ENCODE measurements at places on chromosomes 4 and X. TPM values are rescaled to one million over a fixed set of nuclear protein-coding genes. Genes with fewer than 3 reads are reported as not detected.

ARR3 gene
- not detected for total RNA-seq

GRCh38 chr4:29046781-29047180 lies 1673.4 kb upstream of the PCDH7 start:
- H3K4me1 ChIP-seq: no peaks in the 10 kb centered on the region
- H3K4me3 ChIP-seq: no peak overlapping the region
- no peak for DNase-seq

GRCh38 chr4:57763070-57763469 lies 652.9 kb upstream of the IGFBP7 start:
- H3K27ac ChIP-seq: no peak overlapping the region
- H3K27me3 ChIP-seq: no peaks in the 10 kb centered on the region
- H3K4me1 ChIP-seq: no peaks in the 10 kb centered on the region
- DNase-seq: no peak
- no peaks in the 10 kb centered on the region for H3K36me3 ChIP-seq

DNA sequence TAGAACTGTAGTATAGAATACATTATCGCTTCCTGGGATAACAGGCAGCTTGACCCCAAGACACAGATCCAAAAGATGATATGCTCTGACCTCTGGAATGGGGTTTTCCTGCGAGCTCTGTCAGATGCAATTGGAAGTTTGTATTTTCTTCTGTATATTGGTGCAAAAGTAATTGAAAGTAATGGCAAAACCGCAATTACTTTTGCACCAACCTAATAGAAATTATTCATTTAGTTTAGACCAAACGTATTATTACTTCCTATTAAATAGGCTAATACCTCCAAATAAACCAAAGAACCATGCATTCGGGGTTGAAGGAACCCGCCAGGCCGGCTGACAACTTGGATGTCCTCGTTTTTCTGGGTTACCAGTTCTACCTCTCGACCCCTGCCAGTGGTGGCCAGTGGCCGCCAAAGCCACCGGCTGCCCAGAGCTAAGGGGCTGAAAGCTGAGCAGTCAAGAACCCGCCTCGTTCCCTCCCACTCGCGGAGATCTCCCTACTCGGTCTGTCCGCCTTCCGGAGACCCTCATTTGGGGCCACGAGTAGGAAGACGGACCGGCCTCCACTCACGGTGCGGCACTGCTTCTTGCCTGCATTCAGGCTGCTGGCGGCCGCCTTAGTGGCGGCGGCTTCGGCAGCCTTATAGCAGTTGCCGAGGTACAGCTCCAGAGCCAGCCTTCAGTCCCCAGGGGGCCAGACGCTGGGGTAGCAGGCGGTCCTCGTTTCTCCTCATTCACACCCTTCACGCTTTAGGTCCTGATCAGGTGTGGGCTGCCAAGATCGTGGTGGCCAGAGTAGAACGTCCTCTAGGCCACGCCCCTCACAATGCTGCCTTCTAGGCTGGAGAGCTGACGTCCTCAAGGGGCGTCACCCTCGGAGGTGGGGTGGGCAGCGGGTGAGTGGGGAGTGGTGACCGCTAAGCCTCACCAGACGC lies 121.9 kb downstream of the RBMX2 start:
- H3K27ac ChIP-seq: no peak overlapping the region
- peak; percentile 6 for DNase-seq
- H3K4me3 ChIP-seq: no peak overlapping the region
- no peaks in the 10 kb centered on the region for H3K4me1 ChIP-seq

GRCh38 chr4:185859111-185859510 lies 47.1 kb upstream of the SORBS2 start:
- no peaks in the 10 kb centered on the region for H3K36me3 ChIP-seq
- no peaks in the 10 kb centered on the region for H3K27me3 ChIP-seq

DNA sequence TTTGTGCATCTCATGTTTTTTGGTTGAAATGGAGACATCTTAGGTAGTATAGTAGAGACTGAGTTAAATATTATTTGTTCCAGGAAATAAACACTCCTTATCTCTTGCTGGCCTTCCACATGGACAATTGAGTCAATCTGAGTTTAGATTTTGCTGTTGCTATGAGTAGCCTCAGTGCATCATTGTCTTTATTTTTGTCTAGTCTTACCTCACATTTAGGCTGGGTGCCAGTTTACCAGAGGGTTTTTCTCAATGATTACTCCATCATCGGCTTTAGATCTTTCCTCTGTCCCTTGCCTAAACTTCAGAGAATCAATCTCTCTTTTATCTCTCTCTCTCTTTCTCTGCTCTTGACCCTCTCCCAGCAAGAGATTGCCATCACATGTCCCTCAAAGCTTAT lies 73.6 kb downstream of the GABRB1 start:
- H3K4me3 ChIP-seq: no peak overlapping the region
- H3K36me3 ChIP-seq: no peaks in the 10 kb centered on the region
- no peaks in the 10 kb centered on the region for H3K4me1 ChIP-seq

- no peaks in the 10 kb centered on the region for H3K4me1 ChIP-seq
- no peaks in the 10 kb centered on the region for H3K27me3 ChIP-seq
- DNase-seq: no peak
- H3K4me3 ChIP-seq: no peak overlapping the region
- no peaks in the 10 kb centered on the region for H3K36me3 ChIP-seq
- no peak overlapping the region for H3K27ac ChIP-seq
These were observed 7.8 kb upstream of the XK start for GRCh38 chrX:37677765-37678164.

DNA sequence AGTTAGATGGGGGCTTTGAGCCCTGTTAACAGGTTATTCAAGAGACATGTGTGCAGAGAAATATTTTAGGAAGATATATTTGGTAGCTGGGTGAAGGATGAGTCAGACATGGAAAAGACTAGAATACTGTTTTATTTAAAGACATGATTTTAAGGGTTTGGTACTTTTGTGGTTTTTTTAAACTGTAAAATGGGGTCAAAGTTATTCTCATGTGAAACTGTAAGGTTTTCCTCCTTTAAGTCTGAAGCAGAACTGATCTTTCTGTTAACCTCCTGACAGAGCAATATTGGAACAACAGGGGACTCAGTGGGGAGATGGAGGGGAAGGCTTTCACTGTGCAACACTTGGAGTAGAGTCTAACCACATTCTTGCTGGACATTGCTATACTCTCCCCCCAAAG lies 112.4 kb upstream of the LSM6 start:
- H3K27me3 ChIP-seq: no peaks in the 10 kb centered on the region
- H3K27ac ChIP-seq: no peak overlapping the region
- no peaks in the 10 kb centered on the region for H3K4me1 ChIP-seq
- DNase-seq: no peak
- no peaks in the 10 kb centered on the region for H3K36me3 ChIP-seq

DNA sequence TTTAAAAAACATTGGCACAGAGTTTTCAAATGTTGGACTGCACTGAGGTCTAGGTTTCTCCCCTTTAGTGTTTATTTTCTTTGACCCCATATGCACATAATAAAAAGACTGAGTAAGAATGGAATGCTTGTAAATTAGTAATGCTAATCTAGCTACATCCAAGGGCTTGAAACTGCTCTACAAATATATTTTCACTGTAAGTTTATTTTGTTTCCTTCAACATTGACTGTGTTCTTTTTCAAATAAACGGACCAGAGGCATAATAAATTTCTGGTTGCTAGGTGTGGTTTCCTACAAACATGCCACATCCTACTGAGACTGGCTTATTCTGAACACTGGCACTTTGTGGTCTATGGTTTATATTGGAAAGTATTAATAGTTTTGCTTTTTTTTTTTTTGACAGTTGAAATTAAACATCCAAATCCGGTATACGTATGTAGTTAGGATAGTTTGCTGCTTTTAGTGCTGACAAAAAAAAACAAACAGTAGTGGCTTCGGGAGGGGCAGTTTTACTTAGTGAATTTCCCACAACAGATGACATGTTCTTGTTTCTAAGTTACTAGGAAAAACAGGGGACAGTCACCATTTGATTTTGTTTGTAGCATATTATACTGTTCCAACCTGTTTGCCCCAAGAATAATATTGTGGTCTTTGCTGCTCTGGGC lies 13.2 kb downstream of the CA5B start:
- no peaks in the 10 kb centered on the region for H3K36me3 ChIP-seq
- H3K27me3 ChIP-seq: no peaks in the 10 kb centered on the region
- DNase-seq: no peak
- peaks cover 8% of the 10 kb centered on the region for H3K4me1 ChIP-seq
- H3K4me3 ChIP-seq: no peak overlapping the region

GRCh38 chr4:48190839-48191238 lies 56.8 kb upstream of the TXK start:
- no peak for DNase-seq
- H3K27me3 ChIP-seq: no peaks in the 10 kb centered on the region
- no peaks in the 10 kb centered on the region for H3K36me3 ChIP-seq

DNA sequence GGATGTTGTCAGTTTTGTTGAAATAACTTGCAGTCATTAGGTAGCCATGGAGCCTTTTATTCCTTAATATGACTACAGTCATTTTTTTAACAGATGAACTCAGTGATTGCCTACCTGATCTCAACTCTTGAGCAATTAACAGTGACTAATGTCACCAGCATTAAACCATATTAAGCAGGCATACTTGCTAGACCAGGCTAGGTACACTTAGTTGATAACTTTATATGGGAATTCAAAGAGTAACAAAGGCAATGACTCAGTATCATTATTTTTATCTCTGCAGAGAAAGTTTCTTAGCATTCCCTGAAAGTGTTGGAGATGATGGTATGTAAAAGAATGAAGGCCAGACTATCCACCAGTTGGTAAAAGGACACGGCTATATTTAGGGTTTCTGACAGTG lies at the start of gene C4orf54:
Gene C4orf54 (minus strand): TSS at position 31 of the 400 bp plus-strand sequence. CDS start 3,180 bp downstream, outside the sequence.
- no peak for DNase-seq
- no peak within 1 kb of the TSS for H3K4me3 ChIP-seq
- H3K4me1 ChIP-seq: no peaks in the 10 kb centered on the region
- no peak within 1 kb of the TSS for H3K27ac ChIP-seq

DNA sequence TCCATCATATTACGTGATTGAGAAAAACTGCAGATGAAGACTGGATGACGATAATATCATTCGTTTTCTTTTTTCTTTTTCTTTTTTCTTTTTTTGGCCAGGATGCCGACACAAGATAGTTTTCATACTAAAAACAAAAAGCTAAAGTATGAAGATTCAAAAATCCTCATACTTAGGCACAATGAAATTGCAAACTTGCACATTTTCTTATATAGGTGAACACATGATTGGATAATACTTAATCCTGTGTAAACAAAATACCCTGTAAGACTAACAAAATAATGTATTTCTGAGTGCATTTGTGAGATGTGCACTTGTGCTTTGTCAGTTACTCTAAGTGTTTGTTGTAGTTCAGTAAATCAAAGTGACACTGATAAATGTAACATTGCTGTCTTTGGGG lies 568.9 kb downstream of the ANKRD50 start:
- no peak overlapping the region for H3K4me3 ChIP-seq
- no peak for DNase-seq
- no peaks in the 10 kb centered on the region for H3K27me3 ChIP-seq
- no peak overlapping the region for H3K27ac ChIP-seq
- no peaks in the 10 kb centered on the region for H3K36me3 ChIP-seq
- no peaks in the 10 kb centered on the region for H3K4me1 ChIP-seq

- H3K27ac ChIP-seq: no peak overlapping the region
- no peak overlapping the region for H3K4me3 ChIP-seq
- H3K4me1 ChIP-seq: no peaks in the 10 kb centered on the region
These were observed 1609.2 kb downstream of the STIM2 start for GRCh38 chr4:28469886-28470285.

GRCh38 chr4:184648313-184649025 lies 778 bp downstream of the CASP3 start:
- peaks cover 22% of the 10 kb centered on the region for H3K4me1 ChIP-seq
- H3K27me3 ChIP-seq: no peaks in the 10 kb centered on the region
- H3K4me3 ChIP-seq: peak overlapping the region; percentile 72
- H3K36me3 ChIP-seq: peaks cover 4% of the 10 kb centered on the region
- H3K27ac ChIP-seq: peak overlapping the region; percentile 97

- no peaks in the 10 kb centered on the region for H3K4me1 ChIP-seq
- no peak overlapping the region for H3K4me3 ChIP-seq
- no peaks in the 10 kb centered on the region for H3K36me3 ChIP-seq
- no peaks in the 10 kb centered on the region for H3K27me3 ChIP-seq
- DNase-seq: no peak
These were observed 503.2 kb upstream of the CTSO start for GRCh38 chr4:156456830-156457229.

GRCh38 chrX:129144172-129145038 lies 378.9 kb downstream of the SMARCA1 start:
- H3K4me1 ChIP-seq: no peaks in the 10 kb centered on the region
- H3K27ac ChIP-seq: no peak overlapping the region
- no peak for DNase-seq
- no peak overlapping the region for H3K4me3 ChIP-seq

GRCh38 chr4:152817331-152817730 lies 37.6 kb downstream of the ARFIP1 start:
- peaks cover 20% of the 10 kb centered on the region for H3K4me1 ChIP-seq
- peak overlapping the region; percentile 30 for H3K27ac ChIP-seq
- H3K27me3 ChIP-seq: no peaks in the 10 kb centered on the region
- no peaks in the 10 kb centered on the region for H3K36me3 ChIP-seq

GRCh38 chrX:48761674-48762471 lies at the start of gene GLOD5:
TSS of gene GLOD5 (plus strand) at chrX:48761747. CDS start at chrX:48761791, 44 bp downstream.
- H3K4me1 ChIP-seq: no peaks in the 10 kb centered on the region
- DNase-seq: peak; percentile 67
- no peaks in the 10 kb centered on the region for H3K27me3 ChIP-seq

DNA sequence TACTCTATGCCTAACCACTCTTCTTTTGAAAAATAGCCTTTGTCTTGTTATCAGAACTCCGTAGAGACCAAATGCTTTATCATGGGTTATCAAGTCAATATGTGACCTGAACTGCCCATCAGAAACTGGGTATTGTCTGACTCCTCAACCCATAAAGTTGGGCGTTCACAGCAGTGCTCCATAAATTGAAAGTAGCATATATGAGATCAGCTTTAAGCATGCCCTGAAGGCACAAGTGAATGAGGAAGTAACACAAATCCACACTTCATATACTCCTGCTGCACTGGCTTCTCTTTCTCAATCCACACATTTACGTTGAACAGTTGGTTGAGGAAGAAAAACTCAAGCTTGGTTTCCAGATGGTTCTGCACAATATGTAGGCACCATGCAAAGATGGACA lies 1106.0 kb downstream of the STIM2 start:
- no peak overlapping the region for H3K27ac ChIP-seq
- no peak for DNase-seq
- H3K27me3 ChIP-seq: no peaks in the 10 kb centered on the region
- no peaks in the 10 kb centered on the region for H3K36me3 ChIP-seq
- no peaks in the 10 kb centered on the region for H3K4me1 ChIP-seq

DNA sequence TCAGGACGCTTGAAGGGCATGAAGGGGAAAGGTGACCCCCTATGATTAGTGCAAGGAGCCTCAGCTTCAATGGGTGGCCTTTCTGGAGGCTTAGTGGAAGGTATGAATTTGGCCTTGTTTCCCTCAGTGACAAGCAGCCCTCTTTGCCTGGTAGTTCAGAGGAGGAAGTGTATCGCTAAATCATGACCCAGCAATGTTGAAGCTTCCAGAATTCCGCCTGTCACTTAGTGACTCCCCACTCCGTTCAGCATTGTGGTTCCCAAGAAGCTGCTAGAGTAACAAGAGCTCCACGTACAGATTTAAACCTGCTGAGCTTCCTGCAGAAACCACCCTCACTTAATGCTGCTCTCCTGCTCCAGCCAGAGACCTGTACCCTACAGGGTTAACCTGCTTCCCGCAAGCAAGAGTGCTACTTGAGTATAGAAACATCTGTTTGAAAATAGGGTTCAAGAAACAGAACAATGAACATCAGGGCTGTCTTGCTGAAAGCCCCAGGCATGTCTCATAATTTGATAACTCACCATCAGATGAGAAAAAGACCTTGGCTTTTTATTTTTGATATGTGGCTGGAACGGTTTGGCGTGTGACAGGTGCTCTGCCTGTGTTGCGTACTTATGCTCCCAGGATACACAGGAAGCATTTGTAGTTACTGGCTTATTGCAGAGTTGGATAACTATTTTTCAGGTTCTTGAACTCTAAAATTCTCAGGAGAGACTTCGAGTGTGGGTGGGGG lies 105.2 kb downstream of the UCHL1 start:
- peak overlapping the region; percentile 84 for H3K27ac ChIP-seq
- DNase-seq: no peak
- no peaks in the 10 kb centered on the region for H3K36me3 ChIP-seq
- peak overlapping the region; percentile 65 for H3K4me3 ChIP-seq
- H3K4me1 ChIP-seq: peaks cover 15% of the 10 kb centered on the region
